Neural crest cell (in vitro differentiated cells): ENCODE measurements at places on chromosomes 11 and 22.

GRCh38 chr11:57484141-57484710 is 23.9 kb downstream of the RTN4RL2 start:
- no peak overlapping the region for H3K27ac ChIP-seq
- peaks cover 23% of the 10 kb centered on the region for H3K4me1 ChIP-seq
- DNase-seq = no peak
- peaks cover 44% of the 10 kb centered on the region for H3K27me3 ChIP-seq
- peak overlapping the region; percentile 8 for H3K4me3 ChIP-seq

DNA sequence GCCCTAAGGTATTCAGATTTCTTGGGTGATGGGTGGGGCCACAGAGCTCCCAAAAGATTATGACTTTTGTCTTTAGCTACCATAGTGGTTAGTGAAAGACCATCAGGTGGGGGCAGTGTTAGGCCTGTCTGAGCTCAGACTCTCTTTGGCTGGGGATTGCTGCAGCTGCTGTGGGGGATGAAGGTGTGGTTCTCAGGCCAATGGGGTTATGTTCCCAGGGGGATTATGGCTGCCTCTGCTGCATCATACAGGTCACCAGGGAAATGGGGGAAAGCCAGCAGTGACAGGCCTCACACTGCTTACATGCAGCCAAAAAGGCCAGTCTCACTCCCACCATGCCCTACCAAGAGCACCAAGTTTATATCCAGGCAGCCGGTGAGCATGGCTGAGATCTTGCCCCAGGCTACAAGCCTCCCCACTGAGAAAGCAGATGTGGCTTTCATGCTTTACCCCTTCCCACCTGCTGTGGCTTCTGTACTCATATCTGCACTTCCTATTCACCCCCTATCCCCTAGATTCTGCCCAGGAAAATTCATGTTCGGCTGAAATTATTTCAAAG is 24.8 kb downstream of the CNTF start:
- DNase-seq = no peak
- H3K27ac ChIP-seq = no peak overlapping the region

DNA sequence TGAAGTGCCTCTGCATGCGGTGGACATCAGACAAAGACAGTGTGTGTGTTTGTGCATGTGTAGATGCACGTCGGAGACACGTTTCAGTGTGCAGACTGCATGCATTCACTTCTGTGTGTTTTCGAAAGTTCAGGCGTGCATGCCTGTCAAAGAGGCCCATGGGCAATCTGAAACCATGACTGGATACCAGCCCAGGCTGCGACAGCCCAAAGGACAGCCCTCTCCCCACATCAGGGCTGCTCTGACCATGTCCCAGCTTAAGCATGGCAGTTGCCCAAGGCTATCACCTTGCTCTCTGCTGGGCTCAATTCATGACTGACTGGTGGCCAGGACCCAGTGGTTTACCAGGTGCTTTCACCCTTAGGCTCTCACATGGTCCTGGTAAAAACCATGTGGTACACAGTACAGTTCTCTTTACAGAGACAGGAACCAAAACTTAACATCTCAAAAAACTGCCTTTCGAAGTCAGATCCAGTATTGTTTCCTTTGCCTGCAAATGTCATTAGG is 423.7 kb upstream of the CADM1 start:
- peak overlapping the region; percentile 23 for H3K27ac ChIP-seq
- H3K4me3 ChIP-seq = no peak overlapping the region
- no peaks in the 10 kb centered on the region for H3K27me3 ChIP-seq

- H3K36me3 ChIP-seq = peaks cover 2% of the 10 kb centered on the region
- peaks cover 18% of the 10 kb centered on the region for H3K4me1 ChIP-seq
- H3K27me3 ChIP-seq = no peaks in the 10 kb centered on the region
- no peak for DNase-seq
Measured at GRCh38 chr22:19983741-19984140, 32.9 kb downstream of the ARVCF start.

- no peak overlapping the region for H3K4me3 ChIP-seq
- peaks cover 7% of the 10 kb centered on the region for H3K36me3 ChIP-seq
- no peaks in the 10 kb centered on the region for H3K27me3 ChIP-seq
- no peak overlapping the region for H3K27ac ChIP-seq
- H3K4me1 ChIP-seq = peaks cover 18% of the 10 kb centered on the region
- no peak for DNase-seq
Measured at GRCh38 chr11:86463120-86463519, 88.4 kb downstream of the CCDC81 start.

DNA sequence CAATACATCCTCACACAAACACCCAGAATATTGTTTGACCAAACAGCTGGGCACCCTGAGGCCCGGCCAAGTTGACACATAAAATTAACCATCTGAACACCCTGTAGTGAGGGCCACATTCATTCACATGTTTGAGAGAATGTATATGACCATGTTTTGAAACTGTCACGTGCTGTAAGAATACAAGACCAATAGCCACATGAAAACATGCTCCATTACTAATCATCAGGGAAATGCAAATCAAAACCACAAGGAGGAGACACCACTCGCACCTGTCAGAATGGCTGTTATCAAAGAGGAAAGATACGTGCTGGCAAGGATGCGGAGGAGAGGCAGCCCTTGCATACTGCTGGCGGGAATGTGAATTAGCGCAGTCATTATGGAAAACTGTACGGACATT is 38.3 kb upstream of the IGSF9B start:
- H3K4me1 ChIP-seq = peaks cover 3% of the 10 kb centered on the region
- no peak overlapping the region for H3K4me3 ChIP-seq
- no peak overlapping the region for H3K27ac ChIP-seq

DNA sequence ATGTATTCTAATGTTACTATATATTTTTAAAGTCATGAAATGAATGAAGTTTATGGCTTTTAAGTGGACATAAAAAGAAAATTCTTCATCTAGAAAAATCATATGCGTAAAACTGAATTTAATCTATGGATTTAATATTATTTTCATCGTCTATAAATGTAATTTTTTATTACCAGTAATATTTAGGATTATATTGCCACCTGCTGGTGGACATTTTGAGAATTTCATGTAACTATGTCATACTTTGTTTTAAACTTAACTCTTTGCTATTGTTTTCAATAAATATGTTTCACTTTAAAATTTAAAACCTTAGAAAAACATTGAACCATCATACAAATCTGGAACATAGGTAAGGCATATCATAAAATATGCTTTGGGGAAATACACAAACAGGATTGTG is 66.5 kb upstream of the CEP126 start:
- no peak overlapping the region for H3K4me3 ChIP-seq
- DNase-seq = no peak
- no peak overlapping the region for H3K27ac ChIP-seq
- no peaks in the 10 kb centered on the region for H3K4me1 ChIP-seq
- no peaks in the 10 kb centered on the region for H3K36me3 ChIP-seq
- no peaks in the 10 kb centered on the region for H3K27me3 ChIP-seq

DNA sequence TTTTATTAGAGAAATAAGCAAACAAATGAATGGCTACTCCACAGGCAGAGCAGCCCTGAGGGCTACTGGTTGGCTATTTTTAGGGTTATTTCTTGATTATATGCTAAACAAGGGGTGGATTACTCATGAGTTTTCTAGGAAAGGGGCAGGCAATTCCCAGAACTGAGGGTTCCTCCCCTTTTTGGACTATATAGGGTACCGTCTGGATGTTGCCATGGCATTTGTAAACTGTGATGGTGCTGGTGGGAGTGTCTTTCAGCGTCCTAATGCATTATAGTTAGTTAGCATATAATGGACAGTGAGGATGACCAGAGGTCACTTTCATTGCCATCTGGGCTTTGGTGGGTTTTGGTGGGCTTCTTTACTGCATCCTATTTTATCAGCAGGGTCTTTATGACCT is 19.2 kb downstream of the SLC22A6 start:
- H3K36me3 ChIP-seq = no peaks in the 10 kb centered on the region
- no peak overlapping the region for H3K4me3 ChIP-seq
- H3K27me3 ChIP-seq = peaks cover 35% of the 10 kb centered on the region
- H3K4me1 ChIP-seq = no peaks in the 10 kb centered on the region
- no peak for DNase-seq
